ENCODE measurements at places on chromosomes 4 and X.
A peak's percentile ranks its signal among the peaks of the same experiment; 100 is the strongest.

DNA sequence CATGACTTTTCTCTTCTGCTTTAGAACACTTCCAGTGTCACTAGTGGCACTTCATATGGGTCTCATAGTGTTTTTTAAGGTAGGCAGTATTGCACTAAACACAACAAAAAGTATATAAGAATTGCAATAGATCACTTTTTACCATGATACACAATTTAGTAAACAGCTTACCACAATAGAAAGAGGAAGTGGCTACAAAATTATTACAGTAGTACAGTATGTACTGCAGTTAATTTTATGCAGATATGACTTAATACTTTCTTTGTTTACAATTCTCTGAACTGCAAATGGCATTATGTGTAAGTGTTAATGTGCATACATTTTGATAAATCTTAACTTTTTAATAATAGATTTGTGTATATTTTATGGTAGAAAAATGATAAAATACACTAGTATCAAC lies 157.3 kb downstream of the RRAGB start:
- DNase-seq: no peak

- DNase-seq: no peak
These were observed 12.6 kb downstream of the RUFY3 start for GRCh38 chr4:70734168-70734954.

DNA sequence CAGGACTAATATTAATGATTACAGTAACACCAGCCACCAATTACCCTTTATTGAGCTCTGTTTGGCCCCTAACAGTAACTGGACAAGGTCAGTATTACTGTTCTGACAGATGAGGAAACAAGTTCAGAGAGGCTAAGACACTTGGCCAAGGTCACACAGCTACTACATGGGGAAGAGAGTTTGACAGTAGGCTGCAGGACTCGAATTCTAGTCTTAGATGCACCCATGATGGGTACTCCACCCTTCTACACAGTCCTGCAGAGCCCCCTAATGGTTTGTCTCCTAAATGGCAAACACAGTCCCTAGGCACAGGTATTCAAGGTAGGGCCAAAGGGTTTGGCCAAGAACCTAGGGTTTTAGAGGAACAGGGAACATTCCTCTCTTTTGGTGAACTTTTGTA lies 93.9 kb downstream of the NSUN7 start:
- DNase-seq: no peak

- no peak for DNase-seq
These were observed 62.4 kb downstream of the TRAPPC11 start for GRCh38 chr4:183721207-183722081.

- no peak for DNase-seq
These were observed 3.5 kb upstream of the RNF212 start for GRCh38 chr4:1116838-1117237.

DNA sequence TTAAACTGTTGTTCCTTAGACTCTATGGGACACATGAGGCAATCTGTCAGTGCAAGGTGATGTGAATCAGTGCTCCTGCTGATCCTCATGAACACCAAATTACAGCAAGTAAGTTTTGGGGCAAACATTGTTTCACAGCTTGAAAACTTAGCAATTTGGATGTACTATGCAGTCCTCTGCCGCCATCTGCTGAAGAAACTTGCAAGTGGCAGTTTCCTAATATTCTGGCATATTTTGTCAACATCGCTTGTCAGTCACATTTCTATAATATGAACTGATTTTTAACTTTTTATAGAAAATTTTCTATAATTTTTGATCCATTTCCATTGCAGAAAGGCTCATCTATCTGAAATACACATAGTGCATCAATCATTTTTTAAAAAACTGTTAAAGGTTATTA lies 56.3 kb downstream of the ZAR1 start:
- DNase-seq: peak; percentile 9

DNA sequence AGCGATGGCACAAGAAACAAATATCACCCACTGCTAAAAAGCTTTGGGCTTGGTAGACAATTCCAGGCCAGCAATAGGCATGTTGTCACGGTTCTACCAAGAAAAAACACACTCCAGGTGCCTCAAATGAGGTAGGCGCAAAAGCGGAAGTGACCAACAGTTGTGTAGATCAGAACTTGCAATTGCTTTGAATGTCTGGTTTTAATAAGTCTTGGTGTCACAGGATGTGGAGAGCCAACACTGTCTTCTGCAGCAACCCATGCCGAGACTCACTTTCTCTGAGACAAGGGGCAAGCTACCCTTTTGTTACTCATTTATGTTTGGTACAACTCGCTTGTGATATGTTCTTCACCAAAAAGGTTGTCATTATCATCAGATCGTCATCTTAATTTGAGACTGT lies 188.8 kb downstream of the HS6ST2 start:
- no peak for DNase-seq

DNA sequence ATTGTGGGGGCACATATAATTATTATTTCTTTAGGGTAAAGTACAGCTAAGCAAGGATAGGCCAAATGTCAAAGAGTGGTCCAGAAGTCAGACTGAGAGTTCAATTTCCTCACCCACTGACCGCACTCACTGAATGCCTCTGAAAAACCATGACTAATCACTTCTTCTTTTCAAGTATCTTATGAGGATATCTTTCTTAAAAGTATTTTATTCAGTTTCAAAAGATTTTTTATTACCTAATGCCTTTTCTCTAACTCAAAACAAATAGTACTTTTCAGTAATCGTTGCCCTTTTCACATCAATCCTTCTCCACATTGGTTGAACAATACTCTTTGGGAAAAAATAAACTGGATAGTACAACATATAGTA lies 61.7 kb upstream of the CAMK2D start:
- DNase-seq: no peak

- DNase-seq: no peak
These were observed 20.5 kb upstream of the FAM193A start for GRCh38 chr4:2515830-2516550.

- no peak for DNase-seq
These were observed 110.6 kb downstream of the DCTD start for GRCh38 chr4:182806259-182807252.

GRCh38 chr4:90099812-90100211 lies 27.4 kb upstream of the CCSER1 start:
- DNase-seq: no peak

- DNase-seq: no peak
These were observed 546 bp downstream of the ZRSR2 start for GRCh38 chrX:15790769-15791290.

DNA sequence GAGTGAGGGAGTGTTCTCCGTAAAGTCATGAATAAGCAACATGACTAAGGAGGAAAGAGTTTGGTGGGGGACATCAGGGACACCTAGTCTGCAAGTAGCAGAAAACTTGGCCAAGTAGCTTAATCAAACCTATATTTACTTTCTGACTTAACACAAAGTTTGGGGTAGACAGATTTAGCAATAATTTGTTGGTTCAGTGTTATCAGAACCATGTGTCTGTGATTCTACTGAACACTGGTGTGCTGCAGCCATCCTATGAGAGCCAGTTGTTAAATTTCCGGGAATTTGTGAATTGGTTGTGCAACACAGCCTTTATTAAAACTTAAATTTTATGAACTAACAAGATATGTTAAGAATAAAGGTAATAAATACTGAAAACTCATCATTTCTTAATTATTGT lies 469.3 kb downstream of the C4orf33 start:
- DNase-seq: no peak

DNA sequence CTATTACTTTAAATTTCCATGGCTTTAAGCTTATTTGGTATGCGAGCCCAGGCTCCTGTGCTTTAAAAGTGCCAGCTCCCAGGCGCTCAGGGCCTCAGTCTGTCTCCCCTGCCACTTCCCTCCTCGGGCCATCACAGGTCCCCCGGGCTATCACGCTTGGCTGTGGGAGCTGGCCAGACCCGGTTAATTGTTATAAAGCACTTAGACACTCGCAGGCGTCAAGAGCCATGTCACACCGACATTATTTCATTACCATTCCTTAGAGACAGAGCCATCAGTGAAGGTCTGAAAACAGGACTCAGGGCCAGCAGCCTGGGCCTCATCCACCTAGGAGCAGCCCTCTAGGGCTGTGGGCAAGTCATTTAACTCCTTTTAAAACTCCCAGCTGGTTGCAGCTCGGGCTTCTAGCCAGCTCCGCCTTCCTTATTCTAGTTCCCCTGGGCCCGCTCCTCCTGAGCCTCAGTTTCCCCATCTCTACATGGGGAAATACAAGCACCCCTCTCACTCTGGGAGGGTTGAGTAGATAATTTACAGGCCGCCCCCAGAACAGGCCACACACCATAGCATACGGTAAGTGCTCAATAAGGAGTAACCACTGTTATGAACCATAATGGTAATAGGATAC lies 99.0 kb downstream of the HMX1 start:
- no peak for DNase-seq

DNA sequence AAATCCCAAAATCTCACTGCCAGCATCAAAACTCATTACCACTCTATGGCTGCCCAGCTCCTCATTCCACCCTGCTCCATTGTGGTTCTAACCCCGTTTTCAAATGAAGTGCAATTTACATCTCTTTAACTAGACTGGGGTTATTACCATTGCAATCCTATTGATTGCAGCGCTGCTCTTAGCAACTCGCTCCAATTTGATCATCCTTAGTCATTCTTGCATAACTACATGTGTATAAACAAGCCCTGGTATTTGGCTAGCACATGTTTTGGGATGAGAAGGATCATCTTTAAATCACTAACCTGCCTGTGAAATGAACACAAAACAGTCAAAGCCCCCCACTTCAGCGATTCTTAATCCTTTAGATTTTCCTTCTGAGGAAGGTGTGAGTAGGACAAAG lies 340.1 kb upstream of the PPARGC1A start:
- DNase-seq: no peak

- no peak for DNase-seq
These were observed 249.1 kb upstream of the FAM47A start for GRCh38 chrX:34381241-34381640.

DNA sequence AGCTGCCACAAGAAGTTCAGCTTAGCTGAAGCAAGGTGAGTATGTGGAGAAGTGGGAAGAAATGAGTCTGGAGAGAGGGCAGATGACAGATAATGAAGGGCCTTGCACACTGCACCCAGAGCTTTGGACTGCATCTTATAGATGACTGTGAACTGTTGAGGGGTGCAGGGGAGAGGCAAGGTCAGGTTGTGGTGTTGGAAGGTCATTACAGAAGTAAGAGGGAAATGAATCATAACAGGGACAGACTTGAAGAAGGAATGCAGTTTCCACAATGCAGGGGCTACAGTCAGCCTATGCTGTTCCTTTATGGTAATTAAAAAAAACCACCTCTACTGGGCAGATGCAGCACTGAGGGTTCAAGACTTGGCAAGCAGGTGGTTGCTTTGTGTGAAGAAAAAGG lies 4.8 kb upstream of the IGFBP7 start:
- no peak for DNase-seq

- no peak for DNase-seq
These were observed 7.5 kb downstream of the NEK1 start for GRCh38 chr4:169604903-169605331.

DNA sequence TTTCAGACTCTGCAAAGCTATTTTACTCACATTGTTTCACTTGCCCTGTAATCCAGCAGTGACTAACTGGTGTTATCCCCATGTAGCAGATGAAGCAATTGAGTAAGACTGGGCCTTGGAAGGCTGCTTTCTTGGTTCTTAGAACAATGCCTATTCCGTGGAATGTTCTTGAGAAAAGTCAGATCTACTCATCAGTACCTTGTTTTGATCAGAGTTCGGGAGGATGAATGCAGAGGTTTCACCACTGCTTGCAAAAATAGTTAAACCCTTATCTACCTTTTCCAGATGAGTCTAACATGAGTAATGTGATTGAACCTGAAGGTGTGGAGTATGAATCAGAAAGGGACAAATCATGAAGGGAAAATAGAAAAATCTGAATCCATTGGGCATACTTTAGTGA lies 1.8 kb downstream of the MAOB start:
- DNase-seq: no peak

DNA sequence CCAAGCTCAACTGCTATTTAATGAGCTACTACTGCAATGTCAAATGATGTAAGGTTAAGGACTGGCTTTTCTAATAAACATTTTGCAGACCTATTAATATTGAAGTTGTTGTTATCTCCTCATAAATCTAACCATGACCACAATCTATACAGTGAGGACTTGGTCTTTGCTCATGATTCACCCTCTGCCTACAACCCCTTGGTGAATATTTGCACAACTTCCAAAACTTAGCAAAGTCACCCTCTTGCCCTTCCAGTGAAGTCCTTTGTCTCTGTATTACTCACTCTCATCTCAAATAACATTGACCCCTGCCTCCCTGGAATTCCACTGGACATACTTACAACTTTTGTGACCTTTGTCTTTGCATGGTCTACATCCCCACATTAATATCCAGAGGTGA lies 204.5 kb downstream of the KCNIP4 start:
- DNase-seq: no peak

DNA sequence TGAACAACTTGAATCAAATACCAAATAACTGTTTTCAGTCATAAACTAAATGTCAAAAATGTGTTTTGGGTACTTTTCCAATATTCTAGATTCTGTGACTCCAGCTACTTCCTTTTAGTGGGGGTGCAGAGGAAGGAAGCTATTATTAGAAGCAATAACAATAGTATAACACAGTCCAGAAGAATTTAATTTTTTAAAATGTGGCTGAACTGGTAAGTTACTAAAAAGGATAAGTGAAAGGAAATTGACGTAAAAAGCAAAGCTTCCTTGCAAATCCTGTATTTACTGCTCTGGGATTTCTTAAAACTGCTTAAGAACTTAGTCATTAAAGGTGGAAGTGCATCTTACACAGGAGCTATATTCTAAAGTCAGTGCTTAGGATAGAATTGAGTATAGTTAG lies 53.2 kb downstream of the MOSPD2 start:
- no peak for DNase-seq

DNA sequence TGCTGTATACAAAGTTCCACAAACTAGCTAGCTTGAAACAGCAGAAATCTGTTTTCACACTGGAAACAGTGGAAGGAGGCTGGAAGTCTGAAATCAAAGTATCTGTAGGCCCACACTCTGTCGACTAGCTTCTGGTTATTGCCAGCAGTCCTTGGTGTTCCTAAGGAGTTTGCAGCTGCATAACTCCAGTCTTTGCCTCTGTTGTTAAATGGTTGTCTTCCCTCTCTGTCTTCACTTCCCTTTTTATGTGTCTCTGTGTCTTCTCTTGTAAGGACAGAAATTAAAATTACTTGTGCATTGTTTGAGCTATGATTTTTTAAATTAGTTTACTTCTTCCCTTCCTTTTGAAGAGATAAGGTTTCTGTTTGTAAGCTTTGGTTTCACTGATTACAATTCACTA lies 8.2 kb downstream of the MTHFD2L start:
- no peak for DNase-seq

DNA sequence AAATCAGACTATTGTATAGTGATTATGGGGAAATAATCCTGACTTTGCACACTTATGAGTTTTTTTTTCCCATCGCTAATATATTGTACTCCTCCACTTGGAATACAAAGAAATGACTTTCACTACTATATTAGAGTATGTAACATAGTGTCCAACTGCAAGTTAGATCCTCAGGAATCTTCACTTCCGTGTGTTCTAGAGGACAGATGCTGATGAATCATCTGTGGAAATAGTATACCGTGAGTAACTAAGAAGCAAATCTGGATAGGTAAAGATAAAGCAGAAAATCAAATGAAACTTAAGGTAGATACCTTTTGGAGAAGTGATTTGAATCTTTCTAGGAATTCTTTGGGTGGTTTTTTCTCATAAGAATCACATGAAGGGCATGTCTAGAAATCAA lies 8.3 kb downstream of the IL21 start:
- DNase-seq: no peak
